ENCODE measurements at places on chromosomes 4 and X.

DNA sequence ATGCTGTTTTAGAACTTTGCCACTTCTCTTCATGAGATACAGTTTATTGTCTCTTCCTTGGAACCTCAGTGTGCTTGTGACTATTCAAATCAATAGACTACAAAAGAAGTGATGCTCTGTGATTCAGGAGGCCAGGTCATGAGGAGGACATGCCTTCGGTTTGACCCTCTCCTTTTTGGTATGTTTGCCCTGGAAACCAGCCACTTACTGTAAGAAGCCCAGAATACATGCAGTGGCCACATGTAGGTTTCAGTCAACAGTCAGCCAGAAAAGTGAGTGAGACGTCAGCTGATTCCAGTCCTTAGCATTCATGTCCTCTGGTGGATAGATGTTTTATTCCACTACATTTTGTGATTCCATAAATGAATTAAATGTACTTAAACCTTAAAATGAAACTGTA, 328.7 kb downstream of the PCDH18 start:
- no peak for DNase-seq

DNA sequence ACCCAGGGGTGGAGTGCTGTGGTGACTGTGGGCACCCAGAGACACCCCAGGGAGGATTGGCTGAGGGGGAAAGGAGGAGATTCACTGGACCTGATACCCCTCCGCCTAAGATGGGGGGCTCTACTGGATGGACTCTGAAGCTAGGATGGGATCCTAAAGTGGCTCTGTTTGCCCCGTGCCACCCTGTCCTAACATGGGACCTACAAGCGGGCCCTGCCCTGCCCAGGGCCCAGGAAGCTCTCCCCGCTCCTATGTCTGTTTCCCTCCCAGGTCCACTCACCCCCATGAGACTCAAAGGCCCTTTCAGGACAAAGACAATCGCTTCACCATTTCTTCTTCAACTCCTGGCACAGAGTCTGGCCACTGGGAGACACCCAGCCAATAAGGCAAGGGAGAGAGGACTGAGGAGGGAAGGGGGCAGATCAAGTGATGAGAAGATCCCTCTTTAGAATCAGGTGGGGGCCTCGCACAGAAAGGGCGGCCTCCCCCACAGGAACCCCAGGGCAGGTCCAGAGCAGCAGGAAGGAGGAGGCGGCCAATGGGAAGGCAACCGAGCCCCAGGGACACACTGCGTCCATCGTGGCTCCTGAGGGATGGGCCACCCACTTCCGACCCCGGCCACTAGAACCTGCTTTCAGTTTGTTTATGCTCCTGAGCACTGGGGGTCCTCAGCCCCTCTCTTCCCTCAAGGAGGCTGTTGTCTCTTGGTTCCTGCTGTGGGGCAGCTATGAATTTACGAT, 155.4 kb downstream of the AFAP1 start:
- no peak for DNase-seq

DNA sequence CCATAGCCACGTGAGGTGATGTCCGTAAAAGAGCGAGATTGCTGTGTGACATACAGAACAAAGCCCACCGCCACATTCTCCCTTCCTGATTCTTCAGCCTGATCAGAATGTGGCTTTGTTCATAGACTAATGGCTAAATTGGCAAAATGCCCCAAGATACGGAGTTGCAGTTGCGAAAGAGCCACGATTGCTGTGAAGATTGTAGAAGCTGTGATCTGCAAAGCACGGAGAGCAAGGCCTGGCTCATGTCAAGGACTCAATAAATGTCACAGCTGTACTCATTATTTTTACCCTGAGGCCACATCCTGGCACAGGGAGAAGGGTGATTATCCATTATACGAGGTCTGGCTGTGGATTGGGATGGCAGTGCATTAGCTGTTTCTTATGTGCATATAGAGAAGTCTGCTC, 34.2 kb downstream of the ARSD start:
- DNase-seq, result no peak

DNA sequence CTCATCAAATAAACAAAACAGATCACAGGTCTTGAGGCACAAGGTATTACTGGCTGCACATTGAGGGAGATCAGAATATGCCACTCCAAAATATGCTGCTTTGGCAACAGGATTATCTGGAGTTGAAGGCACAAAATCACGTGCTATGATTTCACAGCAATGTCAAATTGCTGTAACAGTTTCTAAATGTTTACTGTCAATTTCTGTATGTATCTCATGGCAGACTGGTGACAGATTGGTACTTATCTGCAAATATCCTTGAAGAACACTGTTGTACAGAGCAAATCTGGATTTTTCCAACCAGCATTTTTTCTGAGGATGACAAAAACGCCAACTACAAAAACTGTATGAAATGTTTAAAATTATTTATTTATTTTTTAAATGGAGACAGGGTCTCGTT, 26.7 kb downstream of the GPR82 start:
- no peak for DNase-seq

GRCh38 chr4:184628103-184628502, 21.1 kb downstream of the CASP3 start:
- no peak for DNase-seq

DNA sequence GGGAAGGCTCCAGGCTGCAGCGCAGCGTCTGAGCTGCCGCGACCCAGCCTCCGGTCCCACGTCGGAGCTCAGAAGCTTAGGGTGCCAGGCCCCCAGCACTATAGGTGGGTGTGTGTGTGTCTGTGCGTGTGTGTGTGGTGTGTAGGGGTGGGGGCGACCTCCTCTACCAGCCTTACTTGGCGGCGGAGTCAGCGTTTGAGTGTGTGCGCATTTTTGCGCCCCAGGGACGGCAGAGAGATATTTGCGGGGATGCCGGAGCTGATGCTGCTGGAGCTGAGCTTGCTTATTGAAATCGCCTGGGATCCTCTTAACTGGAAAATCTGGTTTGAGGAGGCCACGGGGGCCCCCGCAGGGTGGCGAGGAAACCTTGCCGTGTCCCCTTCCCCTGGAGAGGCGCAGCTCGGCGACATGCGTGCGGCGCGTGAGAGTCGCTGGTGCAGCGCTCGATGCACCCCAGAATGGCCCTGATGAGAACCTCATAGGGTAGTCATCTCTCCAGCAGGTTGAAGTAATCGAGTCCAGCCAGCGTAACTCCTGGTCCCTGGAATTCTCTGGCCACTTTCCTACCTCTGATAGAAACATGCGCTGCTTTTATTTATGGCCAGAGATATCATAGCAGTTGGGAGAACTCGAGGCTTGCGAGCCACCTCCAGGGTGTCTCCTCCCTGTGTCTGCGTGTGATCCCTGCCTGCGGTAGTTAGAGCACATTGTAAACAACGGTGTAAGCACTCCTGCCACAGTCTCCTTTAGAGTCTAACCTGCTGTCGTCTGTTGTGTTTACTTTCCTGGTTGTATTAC, 2.7 kb downstream of the ADGRL3 start:
- peak; percentile 22 for DNase-seq

DNA sequence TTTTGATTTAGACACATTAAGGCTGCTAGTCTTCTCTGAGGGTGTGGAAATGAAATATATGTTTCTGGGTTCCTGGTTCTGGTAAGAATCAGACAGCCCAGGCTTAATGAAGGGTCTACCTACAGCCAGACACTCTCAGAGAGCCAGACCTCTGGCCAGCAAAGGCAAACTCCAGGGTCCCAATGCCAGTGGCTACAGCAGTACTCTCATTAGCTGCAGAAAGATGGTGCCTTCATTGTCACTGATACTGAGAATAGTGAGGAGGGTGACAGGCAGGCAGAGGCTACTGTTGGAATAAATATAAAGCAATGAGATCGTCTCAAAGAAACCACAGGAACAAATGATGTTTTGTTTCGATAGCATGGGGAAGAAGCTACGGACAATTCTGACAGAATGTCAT, 437.6 kb downstream of the GPM6A start:
- DNase-seq, result no peak

GRCh38 chr4:16072168-16072567, 11.7 kb downstream of the PROM1 start:
- no peak for DNase-seq

GRCh38 chrX:150941580-150941979, 41.6 kb upstream of the HMGB3 start:
- no peak for DNase-seq

DNA sequence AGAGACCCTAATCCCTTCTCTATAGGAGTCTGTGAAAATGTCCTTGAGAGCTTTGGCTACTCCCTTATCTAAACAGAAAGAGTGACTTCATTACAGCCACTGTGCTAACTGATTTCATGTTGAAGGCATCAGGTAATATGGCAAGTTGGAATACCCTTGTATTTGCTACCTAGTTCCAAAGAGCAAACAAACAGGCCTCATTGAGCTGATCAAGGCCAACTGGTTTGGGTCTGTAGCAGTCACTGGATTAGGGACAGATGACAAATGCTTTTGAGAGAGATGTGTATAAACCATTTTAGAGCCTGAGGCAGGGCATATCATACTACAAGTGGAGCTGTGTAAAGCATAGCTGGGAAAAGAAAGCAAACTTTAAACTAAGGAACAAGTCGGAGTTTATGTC, 22.9 kb upstream of the PDLIM5 start:
- DNase-seq, result no peak

DNA sequence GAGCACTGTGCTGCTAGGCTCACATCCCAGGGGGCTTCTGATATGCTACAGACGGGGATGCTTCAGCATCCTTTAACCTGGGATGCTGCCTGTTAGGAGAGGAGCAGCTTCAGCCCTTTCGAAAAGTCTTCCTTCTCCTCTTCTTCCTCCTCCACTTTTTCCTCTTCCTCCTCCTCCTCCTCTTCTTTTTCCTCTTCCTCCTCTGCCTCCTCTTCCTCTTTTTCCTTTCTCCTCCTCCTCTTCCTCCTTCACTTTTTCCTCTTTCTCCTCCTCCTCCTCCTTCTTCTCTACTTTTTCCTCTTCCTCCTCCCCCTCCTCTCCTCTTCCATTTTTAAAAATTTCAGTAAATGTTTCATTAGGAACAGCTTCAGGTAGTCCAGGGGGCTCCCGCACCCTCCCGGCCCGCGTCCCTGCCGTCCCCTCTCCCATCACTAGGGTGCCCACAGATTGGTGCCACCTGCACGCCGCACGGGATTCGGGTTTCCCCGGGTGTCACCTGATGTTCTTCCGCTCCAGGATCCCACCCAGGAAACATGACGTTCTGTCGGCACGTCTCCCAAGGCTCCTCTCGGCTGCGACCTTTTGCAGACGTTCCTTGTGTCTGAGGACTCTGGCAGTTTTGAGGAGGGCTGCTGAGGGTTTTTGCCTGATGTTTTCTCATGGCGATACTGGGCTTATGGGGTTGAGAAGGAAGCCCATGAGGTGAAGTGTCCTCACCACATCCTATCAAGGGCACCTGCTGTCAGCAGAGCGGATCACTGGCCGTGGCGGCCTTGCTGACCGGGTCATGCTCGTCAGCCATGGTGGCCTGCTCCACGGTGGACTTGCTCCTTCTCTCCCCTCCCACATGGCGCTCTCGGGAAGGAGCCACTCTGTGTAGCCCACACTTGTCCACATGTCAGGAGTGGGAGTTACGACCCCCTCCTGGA, 83.4 kb upstream of the AFAP1 start:
- no peak for DNase-seq

DNA sequence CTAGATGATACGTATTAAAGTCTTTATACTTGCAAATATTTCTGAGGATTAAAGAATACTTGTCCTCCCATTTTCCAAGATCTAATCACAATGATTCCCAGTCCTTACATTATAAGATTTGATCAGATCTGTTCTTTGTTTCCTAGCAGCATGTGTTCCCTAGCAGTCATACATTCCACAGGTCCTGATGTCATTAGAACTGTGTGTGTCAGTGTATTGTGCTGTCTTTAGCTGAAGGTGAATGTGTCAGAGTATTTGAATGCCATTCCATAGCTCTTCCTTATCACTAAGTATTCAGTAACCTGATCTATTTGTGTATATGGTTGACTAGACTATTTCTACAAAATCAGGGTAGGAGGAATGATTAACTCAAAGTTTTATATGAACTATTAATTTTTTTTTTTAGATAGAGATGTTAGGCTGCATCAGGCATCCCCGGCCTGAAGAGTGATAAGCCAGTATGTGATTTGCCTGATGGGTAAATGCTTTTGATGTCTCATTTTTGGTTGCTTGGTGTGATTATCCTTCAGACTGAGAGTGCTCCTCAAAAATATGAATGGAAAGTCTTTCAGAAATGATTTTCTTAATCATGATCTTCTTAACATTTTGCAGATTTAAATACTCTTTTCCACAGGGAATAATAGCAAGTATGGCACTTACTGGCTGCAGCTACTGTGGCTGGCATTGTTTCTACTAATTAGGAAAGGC, 4.4 kb downstream of the ADGRL3 start:
- DNase-seq, result no peak

GRCh38 chr4:42167709-42168108, 15.3 kb upstream of the BEND4 start:
- DNase-seq, result no peak

GRCh38 chrX:150696866-150697265, 3.7 kb downstream of the MTMR1 start:
- no peak for DNase-seq
